ENCODE measurements at places on chromosomes 1 and 21.

GRCh38 chr1:26602378-26602959 lies 72.9 kb downstream of the RPS6KA1 start:
- DNase-seq = peak; percentile 67

DNA sequence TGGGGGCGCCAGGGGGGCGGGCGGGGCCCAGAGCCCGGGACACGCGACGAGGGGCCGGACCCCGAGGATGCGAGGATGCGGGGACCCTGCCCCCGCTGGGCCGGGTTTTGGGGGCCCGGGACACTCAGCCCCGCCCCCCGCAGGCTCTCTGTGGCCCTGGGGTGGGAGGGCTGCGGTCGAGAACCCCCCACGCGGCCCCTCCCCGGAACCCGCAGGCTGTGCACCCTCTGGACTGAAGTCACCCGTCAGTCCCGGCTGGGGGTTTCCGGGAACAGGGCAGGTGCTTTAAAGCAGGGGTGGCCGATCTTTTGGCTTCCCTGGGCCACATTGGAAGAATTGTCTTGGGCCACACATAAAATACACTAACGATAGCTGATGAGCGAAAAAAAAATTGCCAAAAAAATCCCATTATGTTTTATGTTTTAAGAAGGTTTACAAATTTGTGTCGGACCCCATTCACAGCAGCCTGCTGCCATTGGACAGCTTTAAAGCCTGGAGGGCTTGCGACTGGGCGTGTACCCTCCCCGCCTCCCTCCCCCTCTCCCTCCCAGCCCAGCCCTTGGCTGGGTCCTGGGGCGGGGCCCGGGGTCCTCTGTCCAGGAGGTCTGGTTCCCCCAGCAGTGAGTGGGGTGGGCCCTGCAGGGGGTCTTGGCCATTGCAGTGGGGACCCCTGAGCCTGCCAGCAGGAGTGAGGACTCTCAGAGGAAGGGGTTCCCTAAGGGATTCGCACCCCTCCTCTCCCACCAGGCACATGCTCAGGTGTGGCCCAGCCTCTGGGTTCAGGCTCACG lies 21.6 kb upstream of the C1orf159 start:
- no peak for DNase-seq

DNA sequence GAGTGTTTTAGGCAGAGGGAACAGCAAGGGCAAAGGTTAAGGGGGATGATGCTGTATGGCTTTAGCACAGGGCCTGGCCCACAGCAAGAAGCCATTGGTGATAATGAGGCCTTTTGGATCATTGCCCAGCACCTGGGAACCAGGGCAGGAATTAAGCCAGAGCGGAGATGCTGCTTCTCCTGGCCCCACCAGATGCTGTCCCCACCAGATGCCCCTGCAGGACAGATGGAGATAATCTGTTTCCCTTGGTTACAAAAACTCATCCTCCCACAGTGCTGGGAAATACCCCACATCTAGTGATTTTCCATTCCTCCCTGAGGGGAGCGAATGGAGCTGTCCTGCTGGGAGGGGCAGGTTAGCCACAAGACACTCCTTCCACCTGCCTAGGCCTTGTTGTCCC lies 18.8 kb downstream of the OPRD1 start:
- DNase-seq = no peak

- no peak for DNase-seq
These were observed 87.4 kb upstream of the ERRFI1 start for GRCh38 chr1:8113262-8114220.

GRCh38 chr1:155011004-155011416 lies 8.4 kb downstream of the ZBTB7B start:
- DNase-seq = no peak

Measured in urinary bladder (tissue), 4 donors.